ENCODE measurements at places on chromosomes 5 and 9.

DNA sequence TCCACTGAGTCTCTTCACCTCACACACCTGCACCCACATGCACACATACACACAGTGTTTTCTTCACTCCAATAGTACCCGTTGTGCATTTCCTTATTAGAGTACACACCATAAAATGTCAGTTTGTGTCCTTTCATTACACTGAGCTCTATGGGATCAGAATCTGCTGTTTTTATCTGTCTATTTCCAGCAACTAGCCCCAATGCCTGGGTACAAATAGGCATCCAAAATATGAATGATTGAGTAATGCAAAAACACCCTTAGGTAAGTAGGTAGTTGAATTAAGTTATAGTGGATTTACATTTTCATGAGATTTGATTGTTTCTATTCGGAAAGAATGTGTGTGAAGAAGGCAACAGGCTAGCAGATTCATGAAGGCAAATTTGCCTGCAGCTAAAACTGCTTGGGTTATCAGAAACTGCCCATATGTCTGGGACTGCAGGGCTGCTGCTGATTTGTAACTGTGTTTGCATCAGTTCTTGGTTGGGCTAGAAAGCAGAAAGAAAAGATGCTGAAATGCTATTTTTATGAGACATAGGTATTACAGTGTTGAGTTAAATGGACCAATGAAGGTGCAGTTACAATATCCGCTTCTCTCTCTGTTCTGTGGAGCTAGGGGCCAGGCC lies 26.9 kb downstream of the PPP3R2 start:
- no peak for DNase-seq

DNA sequence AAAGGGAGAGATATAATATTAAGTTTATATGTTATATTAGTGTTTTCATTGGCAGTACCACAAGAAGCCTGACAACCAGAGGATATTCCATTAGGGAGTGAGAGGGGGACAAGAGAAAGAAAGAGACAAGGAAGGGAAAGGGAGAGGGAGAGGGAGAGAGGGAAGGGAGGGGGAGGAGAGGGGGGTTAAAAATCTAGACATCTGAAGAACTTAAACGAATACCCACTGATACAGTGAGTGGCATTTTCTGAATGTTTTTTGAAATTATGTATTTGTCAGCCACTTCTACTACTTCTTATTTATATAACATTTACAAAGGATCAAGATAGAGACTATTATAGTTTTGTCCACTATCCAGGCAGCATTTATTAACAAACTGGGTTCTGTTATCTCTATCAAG lies 11.6 kb upstream of the CEP120 start:
- DNase-seq = no peak

DNA sequence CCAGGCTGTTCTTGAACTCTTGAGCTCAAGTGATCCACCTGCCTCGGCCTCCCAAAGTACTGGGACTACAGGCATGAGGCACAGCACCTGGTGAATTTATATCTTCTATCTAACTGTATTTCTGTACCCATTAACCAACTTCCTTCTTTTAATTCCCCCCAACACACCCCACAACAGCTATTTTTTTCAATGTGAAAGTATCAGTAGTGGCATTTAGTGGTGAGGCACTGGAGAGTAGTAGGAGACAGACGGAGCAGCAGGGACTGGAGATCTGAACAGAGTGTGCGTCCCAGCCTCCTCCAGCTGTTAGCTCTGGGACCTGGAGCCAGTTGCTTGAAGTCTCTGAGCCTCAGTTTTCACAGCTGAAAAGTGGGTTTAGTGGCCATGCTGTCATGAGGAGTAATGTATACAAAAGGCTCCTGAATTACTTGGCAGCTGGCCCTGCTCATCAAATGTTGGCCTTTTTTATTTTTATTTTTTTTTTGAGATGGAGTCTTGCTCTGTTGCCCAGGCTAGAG lies 11.0 kb upstream of the EEIG1 start:
- no peak for DNase-seq

GRCh38 chr9:123324767-123325183 lies 31.2 kb upstream of the CRB2 start:
- no peak for DNase-seq
